ENCODE measurements at places on chromosomes 1 and 21.
A peak's percentile ranks its signal among the peaks of the same experiment; 100 is the strongest.

DNA sequence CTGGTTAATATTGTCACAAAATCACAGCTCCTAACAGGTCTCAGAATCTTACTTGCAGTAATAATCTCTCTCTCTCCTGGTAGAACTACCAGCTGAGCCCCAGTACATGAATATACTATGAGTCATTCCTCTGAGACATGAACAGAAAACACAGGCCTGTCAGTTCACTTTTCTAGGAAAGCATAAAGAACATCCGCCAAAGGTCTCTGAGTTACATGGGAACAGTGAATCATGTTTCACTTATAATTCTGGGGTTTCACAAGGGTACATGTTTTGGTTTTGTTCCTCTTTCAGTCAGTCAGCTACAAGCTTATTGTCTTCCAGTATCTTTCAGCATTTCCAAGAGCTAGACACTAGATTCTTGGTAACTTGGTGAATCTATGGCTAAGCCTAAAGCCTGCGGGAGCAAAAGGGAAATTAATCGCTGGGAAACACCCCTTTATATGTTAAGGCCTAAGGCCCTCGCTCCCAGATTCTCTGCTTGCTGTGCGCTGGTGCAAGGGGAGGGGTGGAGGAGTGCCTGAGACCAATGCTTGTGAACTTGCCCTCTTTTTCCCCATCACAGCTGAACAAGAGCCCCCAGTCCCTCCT, 31.7 kb downstream of the IFNGR2 start:
- DNase-seq = peak; percentile 77

DNA sequence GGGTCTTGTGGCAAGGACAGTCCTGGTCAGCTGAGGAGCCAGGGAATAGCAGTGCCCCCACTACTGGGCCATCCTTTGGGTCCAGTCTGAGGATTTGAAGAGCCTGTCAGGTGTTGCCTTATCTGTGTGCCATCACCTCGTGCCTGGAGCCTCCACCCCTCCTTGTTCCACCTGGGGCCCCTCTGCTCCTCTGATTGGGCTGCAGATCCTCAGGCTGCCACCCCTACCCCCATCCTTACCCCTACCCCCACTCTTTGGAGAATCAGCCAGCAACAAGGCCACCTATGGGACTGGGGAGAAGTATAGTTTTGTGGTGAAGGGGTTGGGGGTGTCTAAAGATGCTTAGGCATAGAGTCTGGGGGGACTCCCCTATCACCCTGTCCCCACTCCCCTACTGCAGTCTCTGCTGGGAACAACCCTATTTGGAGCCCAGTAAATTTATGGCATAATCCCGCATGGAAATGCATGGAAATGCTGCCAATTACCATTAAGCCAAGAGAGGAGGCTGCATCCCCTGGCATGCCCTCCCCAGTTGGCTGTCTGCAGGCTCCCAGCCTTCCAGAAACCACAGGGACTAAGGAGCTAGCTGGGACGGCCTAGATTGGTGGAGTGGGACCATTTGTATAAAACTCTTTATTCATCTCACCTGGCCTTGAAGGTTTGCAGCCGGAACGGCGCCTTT, 142.7 kb upstream of the CSF3R start:
- no peak for DNase-seq

DNA sequence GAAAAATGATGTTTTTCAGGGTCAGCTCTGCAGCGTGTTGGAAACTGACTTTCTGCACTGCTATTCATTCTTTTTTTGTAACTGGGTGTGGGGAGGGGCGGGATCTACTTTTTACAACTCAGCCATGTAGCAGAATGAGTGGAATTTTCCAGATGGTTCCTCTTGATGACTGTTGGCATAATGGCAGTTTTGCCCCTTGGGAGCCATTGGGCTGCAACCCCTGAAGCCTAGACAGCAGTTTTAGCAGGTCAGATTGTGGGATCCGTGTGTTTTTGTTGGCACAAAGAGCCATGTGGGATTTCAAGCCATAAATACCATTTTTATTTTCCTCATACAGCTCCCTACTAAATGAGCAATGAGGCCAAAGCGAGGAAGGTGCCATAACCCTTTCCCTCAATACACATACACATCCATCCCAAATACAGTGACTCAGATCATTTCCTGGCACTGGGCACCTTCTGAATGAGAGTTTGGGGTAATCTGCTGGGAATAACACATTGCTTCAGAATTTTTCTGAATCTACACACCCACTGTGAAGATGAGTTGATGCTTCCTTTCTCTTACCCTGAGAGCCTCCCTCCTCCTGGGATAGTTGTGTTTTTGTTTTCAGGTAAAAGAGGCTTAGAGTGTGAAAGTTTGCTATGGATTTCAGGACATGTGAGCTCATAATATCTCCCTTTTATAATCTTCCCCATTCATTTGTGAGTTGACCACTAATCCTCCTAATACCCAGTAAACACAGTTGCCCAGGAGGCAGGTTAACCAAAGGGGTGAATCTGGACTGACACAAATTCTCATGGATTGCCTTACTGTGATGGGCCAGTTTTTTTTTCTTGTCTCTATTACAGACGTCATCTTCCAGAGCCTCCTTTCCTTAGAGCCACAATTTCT, 13.1 kb downstream of the S100A10 start:
- DNase-seq = peak; percentile 57

DNA sequence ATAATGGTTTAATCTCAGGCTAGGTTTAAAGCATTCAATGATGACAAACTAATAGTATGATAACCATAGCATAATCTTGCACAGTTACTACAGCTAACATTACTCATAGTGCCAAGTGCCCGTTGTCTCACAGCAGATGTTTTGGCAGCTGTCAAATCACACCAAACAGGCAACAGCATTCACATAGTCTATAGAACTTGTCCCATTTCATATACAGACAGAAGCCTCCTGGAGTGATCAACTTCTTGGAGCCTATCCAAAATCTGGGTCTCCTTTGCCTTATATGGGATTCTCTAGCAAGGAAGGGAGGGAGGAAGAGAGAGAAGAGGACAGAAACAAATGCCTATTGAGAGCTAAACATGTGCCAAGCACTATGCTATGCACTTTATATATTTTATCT, 250.6 kb upstream of the ZP4 start:
- no peak for DNase-seq

DNA sequence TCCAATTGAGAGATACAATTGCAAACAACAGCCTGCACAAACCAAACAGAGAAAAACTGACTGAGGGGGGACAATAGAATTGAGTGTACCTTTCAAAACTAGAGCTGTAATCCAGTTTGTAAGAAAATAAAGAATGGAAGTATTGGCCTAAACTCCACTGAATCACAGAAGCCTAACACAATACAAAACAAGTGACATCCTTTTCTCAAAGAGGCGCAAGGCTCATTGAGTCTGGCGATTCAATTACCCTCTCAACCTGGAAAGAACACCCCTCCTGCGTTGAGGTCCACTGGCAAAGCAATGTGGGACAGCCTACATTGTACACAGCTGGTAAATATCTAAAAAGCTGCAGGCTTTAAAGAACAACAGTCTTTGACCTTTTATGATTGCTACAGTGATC, 182.6 kb downstream of the DPYD start:
- DNase-seq = no peak

All from kidney glomerular epithelial cell (primary cell).